ENCODE measurements at places on chromosomes 1 and 21.

- peaks cover 30% of the 10 kb centered on the region for H3K27me3 ChIP-seq
- no peaks in the 10 kb centered on the region for H3K4me1 ChIP-seq
- no peaks in the 10 kb centered on the region for H3K36me3 ChIP-seq
- no peak overlapping the region for H3K4me3 ChIP-seq
- DNase-seq = no peak
Observed at GRCh38 chr21:33008333-33009051, 17.2 kb upstream of the OLIG2 start.

GRCh38 chr1:245419989-245420388 lies 265.2 kb downstream of the KIF26B start:
- no peak overlapping the region for H3K4me3 ChIP-seq
- DNase-seq = no peak
- H3K36me3 ChIP-seq = no peaks in the 10 kb centered on the region

- H3K27ac ChIP-seq = peak within 1 kb of the TSS; percentile 96
- peaks cover 8% of the 10 kb centered on the region for H3K36me3 ChIP-seq
- DNase-seq = peak; percentile 24
Observed at GRCh38 chr1:155207806-155208540, at the start of gene THBS3. THBS3 (minus strand) TSS chr1:155207897; CDS start chr1:155207876, 21 bp downstream.

DNA sequence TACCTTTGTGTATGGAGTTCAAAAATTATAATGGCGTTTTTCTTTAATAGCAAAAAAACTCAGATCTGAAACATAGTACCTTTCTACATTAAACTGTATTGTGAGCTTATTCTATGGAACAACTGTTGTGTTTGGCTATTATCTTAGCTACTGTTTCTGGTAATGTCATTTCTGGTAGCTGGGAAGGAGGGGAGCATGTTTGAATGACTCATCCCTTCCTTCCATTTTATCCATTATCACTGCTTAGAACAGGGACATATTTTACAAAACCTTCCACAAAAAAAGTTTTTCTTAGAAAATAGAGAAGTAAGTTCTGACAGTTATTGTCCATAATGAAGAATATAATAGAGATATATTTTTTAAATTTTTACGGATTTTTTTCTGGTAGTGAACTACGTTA lies 128.3 kb downstream of the NRDC start:
- DNase-seq = no peak
- no peak overlapping the region for H3K4me3 ChIP-seq
- H3K4me1 ChIP-seq = no peaks in the 10 kb centered on the region
- peaks cover 20% of the 10 kb centered on the region for H3K36me3 ChIP-seq
- H3K27ac ChIP-seq = no peak overlapping the region
- H3K27me3 ChIP-seq = no peaks in the 10 kb centered on the region

GRCh38 chr1:95022644-95022926 lies 50.2 kb downstream of the ALG14 start:
- peaks cover 13% of the 10 kb centered on the region for H3K36me3 ChIP-seq
- H3K27me3 ChIP-seq = no peaks in the 10 kb centered on the region

DNA sequence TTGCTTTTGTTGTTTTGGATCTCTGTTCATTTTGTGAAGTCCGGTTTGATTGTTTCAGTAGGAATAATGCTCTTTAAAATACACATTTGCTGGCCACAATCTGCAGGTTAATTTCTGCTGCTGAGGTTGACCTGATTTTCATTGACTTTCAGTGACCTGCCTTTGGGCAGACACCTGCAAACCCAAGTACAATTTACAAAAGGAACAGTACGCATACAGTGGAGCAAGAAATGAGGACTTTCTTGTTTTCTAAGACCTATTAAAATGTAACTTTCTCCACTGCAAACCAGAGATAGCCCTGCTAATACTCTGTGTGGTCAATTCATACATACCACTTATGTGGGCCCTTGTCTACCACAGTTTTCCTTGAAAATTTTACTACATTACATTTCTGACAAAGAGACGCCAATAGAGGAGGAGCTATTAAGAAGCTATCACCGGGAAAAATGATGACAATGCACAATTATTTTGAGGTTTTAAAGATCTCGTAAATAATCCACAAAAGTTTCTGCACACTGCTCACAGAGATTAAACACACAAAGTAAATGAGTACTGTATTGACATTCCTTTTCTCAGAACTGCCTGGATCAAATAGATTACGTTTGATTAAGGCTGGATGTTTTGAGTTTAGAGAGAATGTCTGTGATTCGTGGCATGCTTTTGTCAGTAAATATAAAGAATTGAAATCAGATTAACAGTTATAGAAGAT lies 141.9 kb downstream of the SDCCAG8 start:
- no peaks in the 10 kb centered on the region for H3K4me1 ChIP-seq
- no peak overlapping the region for H3K4me3 ChIP-seq
- H3K27me3 ChIP-seq = no peaks in the 10 kb centered on the region
- no peaks in the 10 kb centered on the region for H3K36me3 ChIP-seq
- H3K27ac ChIP-seq = no peak overlapping the region
